Coronary artery (tissue), 2 donors: ENCODE measurements at places on chromosomes 13 and 19.

GRCh38 chr13:35736876-35737275 lies 260.4 kb upstream of the MAB21L1 start:
- no peak for DNase-seq

GRCh38 chr19:12145348-12145747 lies 5.2 kb upstream of the ZNF20 start:
- DNase-seq: no peak

- no peak for DNase-seq
These were observed 237.1 kb upstream of the ARGLU1 start for GRCh38 chr13:106804991-106805390.

DNA sequence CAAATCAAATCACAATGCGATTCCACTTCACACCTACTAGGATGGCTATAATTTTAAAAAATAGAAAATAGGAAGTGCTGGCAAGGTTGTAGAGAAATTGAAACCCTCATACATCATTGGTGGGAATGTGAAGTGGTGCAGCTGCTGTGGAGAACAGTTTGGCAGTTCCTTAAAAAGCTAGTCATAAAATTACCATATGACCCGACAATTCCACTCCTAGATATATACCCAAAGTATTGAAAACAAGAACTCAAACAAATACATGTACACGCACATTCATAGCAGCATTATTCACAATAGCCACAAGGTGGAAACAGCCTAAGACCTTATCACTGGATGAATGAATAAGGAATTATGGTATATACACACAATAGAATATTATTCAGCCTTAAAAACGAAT lies 12.0 kb downstream of the HMGB1 start:
- DNase-seq: no peak

GRCh38 chr13:44078806-44079376 lies 199.2 kb downstream of the LACC1 start:
- DNase-seq: no peak

DNA sequence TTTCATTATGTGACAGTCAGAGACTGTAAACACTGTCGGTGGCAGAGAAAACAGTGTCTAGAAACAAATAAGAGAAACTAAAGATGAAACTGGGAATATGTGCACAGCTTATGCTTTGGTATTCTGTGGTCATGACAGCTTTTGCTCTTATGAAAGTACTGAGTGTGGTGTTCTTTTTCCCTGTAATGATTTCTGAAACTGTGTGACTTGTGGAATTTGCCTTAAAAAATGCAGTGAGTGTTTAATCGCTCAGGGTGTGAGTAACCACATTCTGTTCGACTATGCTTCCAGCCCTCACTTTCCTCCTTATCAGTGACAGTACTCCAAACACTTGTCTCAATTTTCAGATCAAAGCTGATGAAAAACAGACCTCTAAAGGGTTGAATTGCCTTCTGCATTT lies 66.9 kb upstream of the DIAPH3 start:
- DNase-seq: no peak

GRCh38 chr19:48069435-48069834 lies 25.6 kb upstream of the CABP5 start:
- no peak for DNase-seq

DNA sequence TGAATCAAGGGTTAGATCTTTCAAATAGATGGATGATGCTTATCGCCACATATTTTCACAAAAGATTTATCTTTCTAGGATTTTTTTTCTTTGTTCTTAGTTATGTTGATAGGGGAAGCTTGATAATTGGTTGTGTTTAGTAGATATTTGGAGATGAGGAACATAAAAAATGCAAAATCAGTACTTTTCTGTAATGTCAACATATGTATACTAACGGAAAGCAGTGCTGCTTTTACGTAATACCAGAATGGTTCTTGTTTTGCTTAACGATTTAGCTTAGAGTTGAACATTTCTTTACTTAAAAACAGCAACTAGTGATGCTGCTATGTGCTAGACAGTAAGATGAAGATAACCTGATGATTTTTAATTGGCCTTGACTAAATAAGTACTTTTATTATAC lies 3.0 kb downstream of the ZMYM2 start:
- no peak for DNase-seq

- DNase-seq: no peak
These were observed 38.7 kb downstream of the KLF2 start for GRCh38 chr19:16363133-16363851.

GRCh38 chr13:110326263-110326904 lies 19.3 kb downstream of the COL4A2 start:
- DNase-seq: peak; percentile 86

DNA sequence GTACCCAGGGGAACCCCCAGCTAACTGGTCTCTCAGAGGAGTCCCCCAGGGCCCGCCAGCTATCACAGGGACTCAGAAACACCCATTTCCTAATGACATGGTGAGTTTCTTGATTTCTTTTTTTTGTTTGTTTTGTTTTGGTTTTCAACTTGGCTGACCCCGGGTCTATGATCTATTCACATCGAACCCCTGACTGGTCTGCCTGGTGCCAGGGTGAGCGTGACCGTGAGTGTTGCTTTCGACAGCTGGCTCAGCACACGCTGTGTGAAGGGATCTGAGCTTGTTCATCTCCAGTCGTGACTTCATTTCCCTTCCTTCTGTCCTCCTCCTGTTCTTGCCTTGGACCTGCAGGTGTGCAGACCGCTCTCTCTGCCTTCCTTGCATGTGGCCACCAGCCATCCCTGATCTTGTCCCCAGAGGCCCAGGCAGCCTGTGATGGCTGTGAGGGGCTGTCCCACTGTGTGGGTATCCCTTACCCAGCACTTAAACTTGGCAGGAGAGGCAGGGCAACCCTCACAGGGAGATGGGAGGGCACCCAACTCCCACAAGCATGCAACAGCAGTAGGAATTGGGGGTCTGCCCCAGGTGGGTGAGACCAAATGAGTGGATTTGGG lies 26.2 kb downstream of the TMEM161A start:
- DNase-seq: no peak

DNA sequence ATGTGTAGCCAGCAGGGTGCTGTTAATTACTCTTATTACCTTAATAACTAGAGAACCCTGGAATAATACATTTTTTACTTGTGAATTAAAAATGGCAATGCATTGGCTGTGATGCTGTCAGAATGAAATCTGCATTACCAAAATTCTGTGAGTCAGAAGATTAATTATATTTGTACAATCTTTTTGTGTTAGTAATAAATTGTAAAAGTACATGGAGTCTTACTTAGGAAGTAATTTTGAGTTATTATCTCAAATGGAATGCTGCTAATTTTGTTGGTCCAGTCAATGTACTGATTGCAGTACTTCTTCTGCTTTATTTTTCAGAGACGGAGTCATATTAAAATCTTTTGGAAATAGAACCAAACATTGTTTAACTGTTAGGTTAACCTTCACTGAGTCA lies 152.0 kb upstream of the SLC10A2 start:
- no peak for DNase-seq

GRCh38 chr13:114104655-114105520 lies 27.5 kb downstream of the RASA3 start:
- DNase-seq: no peak

DNA sequence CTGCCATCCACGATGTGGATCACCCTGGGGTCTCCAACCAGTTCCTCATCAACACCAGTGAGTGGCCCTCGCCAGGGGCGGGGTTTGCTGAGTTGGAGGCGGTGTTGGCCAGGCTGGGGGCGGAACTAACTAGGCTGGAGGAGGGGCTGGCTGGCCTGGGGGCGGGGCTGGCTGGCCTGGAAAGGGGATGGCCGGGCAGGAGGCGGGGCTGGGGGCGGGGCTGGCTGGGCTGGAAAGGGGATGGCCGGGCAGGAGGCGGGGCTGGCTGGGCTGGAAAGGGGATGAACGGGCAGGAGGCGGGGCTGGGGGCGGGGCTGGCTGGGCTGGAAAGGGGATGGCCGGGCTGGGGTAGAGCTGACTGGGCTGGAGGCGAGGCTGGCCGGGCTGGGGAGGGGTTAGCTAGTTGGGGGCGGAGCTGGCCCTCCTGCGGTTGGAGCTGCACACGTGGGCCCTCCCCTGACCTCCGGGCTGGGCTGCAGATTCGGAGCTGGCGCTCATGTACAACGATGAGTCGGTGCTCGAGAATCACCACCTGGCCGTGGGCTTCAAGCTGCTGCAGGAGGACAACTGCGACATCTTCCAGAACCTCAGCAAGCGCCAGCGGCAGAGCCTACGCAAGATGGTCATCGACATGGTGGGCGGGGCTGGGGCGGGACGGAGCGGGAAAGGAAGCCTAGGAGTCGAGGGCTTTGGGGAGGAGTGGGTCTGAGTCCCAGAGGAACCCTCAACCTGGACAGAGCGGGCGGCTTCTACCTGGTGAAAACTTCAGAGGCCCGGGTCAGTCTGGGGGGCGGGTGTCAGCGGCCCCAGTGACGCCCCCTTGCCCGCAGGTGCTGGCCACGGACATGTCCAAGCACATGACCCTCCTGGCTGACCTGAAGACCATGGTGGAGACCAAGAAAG lies 41.0 kb downstream of the PDE4A start:
- peak; percentile 94 for DNase-seq

GRCh38 chr13:108352599-108352998 lies 83.1 kb downstream of the TNFSF13B start:
- DNase-seq: no peak

DNA sequence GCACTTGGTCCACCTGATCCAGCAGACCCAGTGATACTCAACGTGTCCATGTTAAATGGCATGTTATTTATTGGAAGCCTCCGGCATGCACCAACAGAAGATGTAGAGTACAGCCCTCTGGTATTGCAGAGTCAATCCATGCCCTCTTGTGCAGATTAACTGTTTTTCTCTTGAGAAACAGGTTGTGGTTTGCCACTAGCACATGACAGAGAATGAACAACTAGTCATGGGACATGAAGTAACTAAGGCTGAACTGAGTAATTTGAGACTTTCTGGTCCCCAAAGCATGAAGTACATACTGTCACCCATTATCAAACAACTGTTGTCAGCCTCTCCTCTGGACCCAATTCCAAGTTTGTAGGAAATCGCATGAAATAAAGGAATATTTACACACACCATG lies 3.2 kb downstream of the ZNF562 start:
- no peak for DNase-seq

DNA sequence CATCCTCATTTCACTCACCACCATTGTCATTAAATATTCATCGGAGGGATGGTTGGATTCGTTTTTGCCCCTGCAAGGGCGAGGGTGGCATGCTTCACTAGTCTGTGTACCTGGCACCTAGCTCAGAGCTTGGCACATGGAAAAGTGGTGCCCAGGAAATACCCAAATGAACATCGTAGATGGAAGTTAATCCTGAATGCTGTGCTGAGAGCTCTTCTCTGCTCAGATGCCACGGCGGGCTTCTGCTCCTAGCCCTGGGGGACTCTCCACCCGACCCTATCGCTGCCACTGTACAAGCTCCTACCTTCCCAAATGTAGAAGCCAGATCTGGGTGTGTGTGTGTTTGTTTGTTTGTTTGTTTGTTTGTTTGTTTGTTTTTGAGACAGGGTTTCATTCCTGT lies 113.0 kb upstream of the ZNF507 start:
- DNase-seq: no peak

DNA sequence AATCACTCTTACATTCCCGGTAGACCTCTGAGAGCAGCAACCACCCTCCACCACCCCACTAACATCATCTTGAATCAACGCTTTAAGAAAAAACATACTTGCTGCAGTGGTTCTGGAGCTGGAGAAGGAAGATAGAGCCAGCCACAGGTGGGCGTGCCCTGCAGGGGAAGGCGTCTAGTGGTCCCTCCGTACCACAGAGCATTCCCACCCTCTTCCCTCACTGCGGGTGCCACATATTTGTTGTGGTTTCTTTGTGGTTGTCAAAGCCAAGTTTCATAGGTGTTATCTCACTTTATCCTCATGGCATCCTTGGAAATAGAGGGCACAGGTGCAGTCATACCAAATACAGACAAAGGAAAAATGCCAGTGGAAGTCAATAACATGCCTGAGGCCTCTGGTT lies 22.2 kb downstream of the COL4A2 start:
- DNase-seq: no peak

DNA sequence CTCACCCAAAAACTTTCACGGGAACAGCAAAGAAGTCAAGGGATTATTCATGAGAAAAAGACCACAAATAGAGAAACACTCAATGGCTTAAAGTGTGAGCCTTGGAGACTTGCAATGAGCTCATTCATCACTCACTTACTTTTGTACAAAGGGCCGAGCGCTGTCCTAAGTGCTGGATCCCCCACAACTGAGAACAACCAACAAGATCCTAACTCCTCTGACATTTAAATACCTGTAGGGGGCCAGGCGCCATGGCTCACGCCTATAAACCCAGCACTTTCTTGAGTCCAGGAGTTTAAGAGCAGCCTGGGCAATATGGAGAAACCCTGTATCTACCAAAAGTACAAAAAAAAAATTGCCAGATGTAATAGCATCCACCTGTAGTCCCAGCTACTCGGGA lies 29.4 kb upstream of the ZNF507 start:
- no peak for DNase-seq

GRCh38 chr19:57802269-57802668 lies 12.4 kb downstream of the ZNF552 start:
- no peak for DNase-seq

DNA sequence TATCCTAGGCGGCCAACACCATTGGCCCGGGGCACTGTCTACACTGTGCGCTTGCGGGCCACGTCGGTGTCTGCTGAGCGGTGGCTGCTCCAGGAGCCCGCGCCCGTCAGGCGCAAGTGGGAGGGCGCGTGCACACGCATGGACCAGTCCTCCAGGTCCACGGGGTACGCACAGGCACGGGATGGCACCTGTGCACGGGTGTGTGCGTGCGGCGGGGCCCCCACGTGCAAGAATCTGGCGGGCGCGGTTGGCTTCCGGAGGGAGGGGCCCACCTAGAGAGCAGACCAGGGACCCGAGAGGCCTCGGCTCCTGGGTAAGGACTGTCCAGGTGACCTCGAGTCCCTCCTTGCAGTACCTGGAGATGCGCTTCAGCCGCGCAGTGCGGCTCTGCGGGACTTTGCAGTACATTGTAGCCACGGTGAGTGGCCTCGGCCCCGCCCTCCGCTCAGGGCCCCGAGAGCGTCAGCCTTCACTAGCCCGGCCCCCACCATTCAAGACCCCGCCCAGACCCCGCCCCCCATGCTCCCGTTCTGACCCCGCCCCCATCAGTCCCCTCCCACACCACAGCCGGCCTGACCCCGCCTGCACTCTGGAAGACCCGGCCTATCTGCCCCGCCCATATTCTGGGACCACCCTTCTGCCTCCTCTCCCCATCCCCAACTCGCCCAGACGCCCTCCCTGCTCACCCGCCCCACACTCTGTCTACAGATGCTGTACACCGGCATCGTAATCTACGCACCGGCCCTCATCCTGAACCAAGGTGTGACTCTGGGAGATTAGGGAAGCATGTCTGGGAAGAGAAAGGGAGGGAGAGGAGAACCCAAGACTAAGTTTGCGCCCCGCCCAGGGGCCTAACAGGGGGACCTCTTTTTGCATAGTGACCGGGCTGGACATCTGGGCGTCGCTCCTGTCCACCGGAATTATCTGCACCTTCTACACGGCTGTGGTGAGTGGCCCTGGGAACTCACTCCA lies 2.3 kb downstream of the SLC5A5 start:
- no peak for DNase-seq

DNA sequence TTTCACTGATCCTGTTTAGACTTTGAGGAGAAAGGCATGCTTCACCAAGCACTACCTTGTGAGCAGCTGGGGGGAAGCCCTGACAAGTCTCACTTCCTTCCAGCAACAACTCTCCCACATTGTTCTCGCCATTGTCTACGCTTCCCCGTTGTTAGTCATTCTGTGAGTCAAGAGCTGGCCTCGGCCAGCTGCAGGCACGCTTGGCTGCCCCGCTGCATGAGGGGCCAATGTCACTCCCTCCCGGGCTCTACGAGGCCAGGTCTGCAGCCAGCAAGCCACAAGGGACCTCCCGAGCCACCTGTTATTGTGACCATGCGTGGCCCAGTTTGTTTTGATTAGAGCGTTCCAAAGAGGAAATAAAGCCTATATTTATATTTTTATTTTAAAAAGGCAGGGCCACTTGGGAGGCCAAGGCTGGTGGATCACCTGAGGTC lies 220.9 kb downstream of the FOXO1 start:
- no peak for DNase-seq
